Cardiac ventricle fibroblast (primary cell): ENCODE measurements at places on chromosomes 16 and 17. TPM values are rescaled to one million over a fixed set of nuclear protein-coding genes. Genes with fewer than 3 reads are reported as not detected.

The CSF3 gene
- total RNA-seq = not detected in 2 replicates

The HBZ gene
- not detected in 2 replicates for total RNA-seq

The KRT36 gene
- total RNA-seq = not detected in 2 replicates

The HBA2 gene
- total RNA-seq = 4.3 TPM in 1 of 2 replicates, not detected in the other

The CD300LB gene
- not detected in 2 replicates for total RNA-seq

The KRTAP9-8 gene
- not detected in 2 replicates for total RNA-seq

The HOXB1 gene
- not detected in 2 replicates for total RNA-seq

The GAS7 gene
- 25.6 and 29.0 TPM in 2 replicates for total RNA-seq

The NACA2 gene
- total RNA-seq = not detected in 2 replicates

The STX1B gene
- total RNA-seq = 0.25 and 0.29 TPM in 2 replicates

The SPEM1 gene
- total RNA-seq = not detected in 2 replicates

The USP31 gene
- total RNA-seq = 3.9 and 5.6 TPM in 2 replicates

The MGRN1 gene
- 58.5 and 59.9 TPM in 2 replicates for total RNA-seq

The STRADA gene
- total RNA-seq = 12.0 and 14.9 TPM in 2 replicates

The CMTM2 gene
- not detected in 2 replicates for total RNA-seq

The CCL8 gene
- total RNA-seq = 0.19 and 1.2 TPM in 2 replicates

The SPATA22 gene
- 0.56 TPM in 1 of 2 replicates, not detected in the other for total RNA-seq

The PRSS22 gene
- total RNA-seq = not detected in 2 replicates

The SLC52A1 gene
- not detected in 2 replicates for total RNA-seq

The PIGW gene
- total RNA-seq = 5.8 and 6.4 TPM in 2 replicates

The PSMC5 gene
- 80.7 and 81.3 TPM in 2 replicates for total RNA-seq

The PRSS33 gene
- total RNA-seq = not detected in 2 replicates

The FA2H gene
- total RNA-seq = not detected in 2 replicates

The CFAP119 gene
- total RNA-seq = 0.62 and 0.93 TPM in 2 replicates

The PYY gene
- total RNA-seq = not detected in 2 replicates

The PRKCB gene
- 0.15 TPM in 1 of 2 replicates, not detected in the other for total RNA-seq

The FOXL1 gene
- 1.9 and 2.7 TPM in 2 replicates for total RNA-seq

The PGP gene
- 7.3 and 9.2 TPM in 2 replicates for total RNA-seq

The TTYH2 gene
- total RNA-seq = 7.1 and 15.8 TPM in 2 replicates

The CTRL gene
- 0.62 TPM in 1 of 2 replicates, not detected in the other for total RNA-seq

The LHX1 gene
- not detected in 2 replicates for total RNA-seq

The SARM1 gene
- total RNA-seq = 9.7 and 14.7 TPM in 2 replicates

The ZNF200 gene
- 5.2 and 8.3 TPM in 2 replicates for total RNA-seq

The TPSAB1 gene
- not detected in 2 replicates for total RNA-seq

The KRT31 gene
- not detected in 2 replicates for total RNA-seq

The COTL1 gene
- 199 and 226 TPM in 2 replicates for total RNA-seq

The PLK1 gene
- total RNA-seq = 4.1 and 4.4 TPM in 2 replicates

The PPP1R1B gene
- 89.5 and 113 TPM in 2 replicates for total RNA-seq

The HLF gene
- total RNA-seq = 0.44 and 2.6 TPM in 2 replicates

The ZP2 gene
- not detected in 2 replicates for total RNA-seq

The OR3A3 gene
- not detected in 2 replicates for total RNA-seq

The CCDC78 gene
- total RNA-seq = 0.10 and 1.3 TPM in 2 replicates

The CSNK2A2 gene
- total RNA-seq = 45.6 and 55.7 TPM in 2 replicates

The ABCA10 gene
- total RNA-seq = 2.8 TPM in 2 replicates

The SECTM1 gene
- 8.6 and 12.6 TPM in 2 replicates for total RNA-seq

The GNGT2 gene
- not detected in 2 replicates for total RNA-seq

The SNX20 gene
- not detected in 2 replicates for total RNA-seq

The USP43 gene
- total RNA-seq = not detected in 2 replicates

The KRTAP4-3 gene
- not detected in 2 replicates for total RNA-seq

The EVPLL gene
- not detected in 2 replicates for total RNA-seq

The DOC2A gene
- not detected in 2 replicates for total RNA-seq
